ENCODE measurements at places on chromosomes 2 and 18.

GRCh38 chr2:233650981-233651380 lies 14.7 kb downstream of the UGT1A10 start:
- no peak for DNase-seq

GRCh38 chr2:28707592-28707991 lies 44.0 kb upstream of the PPP1CB start:
- DNase-seq, result no peak

- no peak for DNase-seq
Observed at GRCh38 chr18:13372531-13372951, 154.0 kb downstream of the LDLRAD4 start.

- DNase-seq, result peak; percentile 15
Observed at GRCh38 chr2:234135750-234136221, 85.3 kb downstream of the SPP2 start.

DNA sequence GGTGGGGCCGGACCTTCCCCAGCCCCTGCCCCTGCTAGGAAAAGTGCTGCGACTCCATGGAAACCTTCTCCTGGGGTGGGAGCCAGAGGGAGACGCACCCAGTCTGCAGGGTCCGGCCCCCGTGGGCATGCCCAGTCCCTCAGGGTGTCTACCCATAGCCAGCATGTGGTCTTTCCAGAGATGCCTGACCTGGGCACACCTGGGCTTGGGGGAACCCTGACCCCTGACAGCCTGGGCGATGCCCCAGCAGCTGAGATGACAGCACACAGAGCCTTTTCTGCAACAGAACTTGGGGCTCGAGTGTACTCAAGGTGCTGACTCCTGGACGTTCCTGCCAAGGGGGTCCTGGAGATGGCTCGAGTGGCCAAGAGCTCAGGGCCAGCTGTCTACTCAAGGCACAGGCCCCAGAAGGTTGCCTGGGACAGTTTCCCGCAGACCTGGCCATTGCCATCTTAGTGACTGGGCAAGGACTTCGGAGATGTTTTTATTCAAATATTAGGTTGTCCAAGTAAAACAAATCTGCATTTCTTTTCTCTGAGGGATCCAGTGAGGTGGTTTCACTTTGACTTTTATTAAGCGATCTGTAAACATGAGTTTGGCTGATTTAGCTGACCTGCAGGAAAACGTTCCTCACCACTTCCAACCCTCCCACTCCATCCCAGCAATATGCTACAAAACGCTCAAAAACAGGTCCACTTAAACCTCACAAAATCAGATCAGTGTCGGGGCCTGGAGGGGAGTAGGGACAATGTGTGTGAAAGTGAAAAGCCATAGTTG lies 228.0 kb downstream of the EIPR1 start:
- DNase-seq, result no peak

GRCh38 chr2:162029287-162029901 lies 44.6 kb downstream of the DPP4 start:
- DNase-seq, result no peak

- no peak for DNase-seq
Observed at GRCh38 chr2:31859959-31860358, 150.8 kb downstream of the MEMO1 start.

- no peak for DNase-seq
Observed at GRCh38 chr2:126674075-126674744, 18.3 kb downstream of the GYPC start.

DNA sequence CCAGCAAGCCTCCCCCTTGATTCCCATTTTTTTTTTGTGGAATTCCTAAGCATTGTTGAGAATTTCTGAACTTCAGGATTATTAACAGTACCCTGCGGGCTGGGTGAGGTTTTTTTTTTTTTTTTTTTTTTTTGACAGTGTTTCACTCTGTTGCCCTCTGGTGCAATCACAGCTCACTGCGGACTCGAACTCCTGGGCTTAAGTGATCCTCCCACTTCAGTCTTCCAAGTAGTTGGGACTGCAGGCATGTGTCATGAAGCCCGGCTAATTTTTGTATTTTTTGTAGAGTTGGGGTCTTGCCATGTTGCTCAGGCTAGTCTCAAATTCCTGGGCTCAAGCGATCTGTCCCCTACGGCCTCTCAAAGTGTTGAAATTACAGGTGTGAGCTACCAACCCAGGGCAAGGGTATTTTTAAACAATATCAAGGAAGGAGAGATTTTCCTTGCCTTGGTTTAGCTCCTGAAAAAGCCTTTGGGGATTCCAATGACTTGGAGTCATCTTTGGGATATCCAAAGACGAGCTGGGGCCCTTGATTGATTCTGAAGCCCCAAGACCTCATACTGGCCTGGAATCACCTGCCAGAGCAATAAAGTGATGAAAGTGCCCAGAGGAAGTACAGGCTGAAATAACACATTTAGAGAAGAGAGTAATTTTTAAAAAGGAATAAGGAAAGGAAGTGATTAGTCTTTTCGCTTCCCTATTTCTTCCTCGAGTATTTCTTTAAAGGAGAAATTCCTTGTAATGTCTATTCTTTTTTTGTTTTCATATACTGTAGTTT lies 240.2 kb downstream of the TGIF1 start:
- DNase-seq, result no peak

DNA sequence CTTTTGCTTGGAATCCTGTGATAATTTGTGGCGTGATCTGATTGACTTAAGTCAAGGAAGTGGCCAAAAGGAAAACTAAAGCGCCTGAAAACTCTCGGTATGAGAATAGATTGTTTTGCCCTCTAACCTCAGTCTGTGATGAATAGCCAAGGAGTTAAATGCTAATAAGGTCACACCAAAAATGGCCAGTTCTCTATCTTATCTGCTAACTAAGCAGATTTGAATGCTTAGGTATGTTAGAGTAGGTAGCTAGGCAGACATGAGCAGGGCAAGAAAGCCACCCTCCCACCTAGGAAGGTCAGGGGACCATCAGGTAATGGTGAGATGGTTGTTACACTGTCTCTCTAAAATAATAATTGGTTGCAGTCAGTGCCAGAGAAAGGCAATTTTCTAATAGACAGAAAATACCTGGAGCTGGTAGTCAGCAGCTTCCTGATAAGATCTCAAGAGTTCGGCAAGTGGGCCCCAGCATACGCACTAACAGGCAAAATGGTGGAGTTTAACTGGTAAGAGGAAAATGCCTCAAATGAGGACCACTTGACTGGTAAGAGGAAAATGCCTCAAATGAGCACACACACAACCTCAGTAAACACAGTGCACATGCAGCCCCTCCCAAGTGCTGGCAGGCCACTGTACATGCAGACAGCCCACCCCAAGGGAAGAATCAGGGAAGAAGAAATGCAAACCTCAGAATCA lies 468.4 kb downstream of the MBD2 start:
- DNase-seq, result no peak

- peak; percentile 12 for DNase-seq
Observed at GRCh38 chr18:46481048-46481846, 175.8 kb downstream of the LOXHD1 start.

DNA sequence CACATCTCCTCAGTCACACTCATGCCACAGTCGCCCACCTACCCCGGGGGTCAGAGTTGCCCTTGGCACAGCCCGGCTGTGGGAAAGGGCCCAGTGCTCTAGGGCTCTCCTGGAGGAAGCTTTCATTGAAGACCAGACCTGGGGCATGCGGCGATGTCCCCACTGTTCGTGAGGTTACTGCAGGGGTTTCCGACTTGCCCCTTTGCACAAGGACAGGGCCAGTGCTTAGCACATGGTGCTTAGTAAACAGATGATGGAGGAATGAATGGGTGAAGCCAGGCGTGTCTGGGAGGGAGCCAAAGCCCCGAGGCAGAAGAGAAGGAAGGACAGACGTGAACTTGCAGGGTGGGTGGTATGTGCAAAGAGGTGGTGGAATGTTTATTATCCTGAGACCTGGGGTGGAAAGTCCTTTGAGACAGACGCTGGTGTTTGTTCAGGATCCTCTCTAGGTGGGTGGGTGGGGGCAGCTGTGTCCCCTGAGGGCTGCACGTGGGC lies 205.9 kb upstream of the ARL4C start:
- DNase-seq, result no peak

GRCh38 chr2:231144896-231145295 lies 20.1 kb upstream of the HTR2B start:
- no peak for DNase-seq

GRCh38 chr2:10481666-10482157 lies 33.6 kb upstream of the ODC1 start:
- no peak for DNase-seq

GRCh38 chr2:147173189-147173581 lies 671.6 kb upstream of the ACVR2A start:
- no peak for DNase-seq

GRCh38 chr2:15874321-15874720 lies 66.0 kb upstream of the MYCN start:
- DNase-seq, result no peak

- DNase-seq, result peak; percentile 9
Observed at GRCh38 chr2:108583903-108584520, 49.7 kb downstream of the LIMS1 start.

- DNase-seq, result peak; percentile 39
Observed at GRCh38 chr2:173027181-173028128, 48.2 kb upstream of the MAP3K20 start.

GRCh38 chr2:144632809-144633208 lies 112.9 kb upstream of the ZEB2 start:
- no peak for DNase-seq

DNA sequence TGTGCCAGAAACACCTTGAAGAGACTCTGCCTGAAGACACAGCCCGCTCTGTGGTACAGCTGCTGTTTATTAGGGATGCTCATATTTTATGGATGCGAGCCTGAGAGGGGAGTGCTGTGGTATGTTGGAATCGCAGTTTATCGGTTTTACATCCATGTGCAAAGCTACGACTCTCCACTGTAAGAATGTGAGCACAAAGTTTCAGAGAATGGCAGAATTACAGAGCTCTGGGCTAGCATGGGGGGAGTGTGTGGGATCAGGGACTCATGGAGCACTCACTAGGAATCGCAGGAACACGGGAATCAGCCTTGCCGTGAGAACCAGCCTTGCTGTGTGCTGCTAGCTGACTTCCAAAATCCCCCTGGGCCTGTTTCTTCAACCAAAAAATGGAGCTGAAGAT lies 199.9 kb downstream of the RNF144A start:
- DNase-seq, result no peak

DNA sequence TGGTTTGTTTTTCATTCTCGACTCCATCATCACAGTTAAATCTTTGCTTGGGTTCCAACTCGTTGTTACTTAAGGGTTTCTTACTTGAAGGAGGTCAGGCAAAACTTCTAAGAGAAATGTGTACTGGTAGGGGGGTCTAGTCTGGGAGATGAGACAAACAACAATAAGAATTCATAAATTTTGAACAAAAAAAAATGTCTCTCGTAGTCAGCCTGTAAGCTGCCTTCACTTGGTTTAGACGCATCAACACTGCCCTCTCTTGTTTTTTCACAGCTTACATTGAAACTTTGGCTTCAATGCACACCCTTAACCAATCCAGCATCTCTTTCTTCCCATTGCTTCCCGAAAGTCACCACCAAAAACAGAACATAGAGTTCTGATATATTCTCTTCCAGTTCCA lies 576.4 kb upstream of the PIK3C3 start:
- no peak for DNase-seq

- DNase-seq, result no peak
Observed at GRCh38 chr18:76515576-76515975, 20.5 kb upstream of the ZNF516 start.

GRCh38 chr2:16214391-16214790 lies 274.0 kb downstream of the MYCN start:
- no peak for DNase-seq

DNA sequence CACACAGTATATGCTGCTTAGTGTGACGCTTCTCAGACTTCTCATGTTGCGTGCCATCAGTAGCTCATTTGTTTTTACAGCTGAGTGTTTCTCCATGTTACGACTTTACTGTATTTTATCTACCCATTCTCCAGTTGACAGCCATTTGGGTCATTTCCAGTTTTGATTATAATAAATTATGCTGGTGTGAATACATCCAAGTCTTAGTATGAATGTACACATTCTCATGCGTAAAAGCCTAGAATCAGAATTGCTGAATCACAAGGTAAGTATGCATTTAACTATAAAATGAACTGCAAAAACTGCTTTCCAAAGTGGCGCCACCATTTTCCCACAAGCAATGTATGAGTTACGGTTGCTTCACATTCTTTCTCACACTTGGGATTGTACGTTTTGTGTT lies 184.2 kb upstream of the SLC35G4 start:
- no peak for DNase-seq

GRCh38 chr2:217695033-217695520 lies 307.7 kb downstream of the TNS1 start:
- DNase-seq, result no peak

GRCh38 chr2:216082805-216083204 lies 1.1 kb downstream of the TMEM169 start:
- no peak for DNase-seq

- DNase-seq, result no peak
Observed at GRCh38 chr18:7958081-7958896, 391.2 kb downstream of the PTPRM start.

DNA sequence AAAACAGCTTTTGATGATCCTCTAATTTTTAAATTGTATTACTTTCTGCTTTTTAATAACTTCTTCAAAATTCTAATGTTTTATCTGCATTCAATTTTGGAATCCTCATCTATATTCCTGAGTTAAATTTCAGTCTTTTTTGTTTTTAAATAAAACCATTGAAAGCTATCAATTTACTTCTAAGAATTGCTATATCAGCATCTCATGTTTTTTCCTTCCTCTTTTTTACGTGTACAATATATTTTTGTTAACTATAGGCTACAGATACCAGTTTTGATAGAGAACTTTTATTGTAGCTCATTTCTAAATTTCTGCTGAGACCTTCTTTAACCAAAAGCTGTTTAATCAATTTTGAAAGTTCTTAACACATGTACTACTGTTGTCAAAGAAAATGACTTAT lies 84.5 kb downstream of the SS18 start:
- DNase-seq, result no peak

GRCh38 chr2:45675263-45675812 lies 23.9 kb downstream of the PRKCE start:
- no peak for DNase-seq

- DNase-seq, result no peak
Observed at GRCh38 chr2:65501074-65501473, 68.7 kb upstream of the SPRED2 start.

- no peak for DNase-seq
Observed at GRCh38 chr2:70999362-70999761, 4.7 kb upstream of the TEX261 start.

DNA sequence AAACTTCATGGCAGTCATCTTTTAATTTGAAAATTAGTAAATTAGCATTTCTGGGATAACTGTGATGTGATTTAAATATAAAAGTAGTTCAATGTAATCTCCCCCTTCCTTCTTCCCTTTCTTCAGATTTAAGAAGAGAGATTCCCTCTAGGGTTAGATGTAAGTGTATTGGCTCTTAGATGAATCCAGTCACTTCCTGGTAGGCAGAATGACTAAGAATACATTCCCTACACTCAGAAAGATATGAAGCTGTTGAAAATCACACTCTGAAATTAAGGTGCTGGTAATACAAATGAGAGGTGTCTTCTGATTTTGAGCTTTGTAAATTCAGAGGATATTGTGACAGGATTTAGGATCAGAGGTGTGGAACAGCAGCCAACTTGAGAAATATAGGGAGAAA lies 71.6 kb downstream of the TDRD15 start:
- no peak for DNase-seq
